Psoas muscle (tissue), 8 donors: ENCODE measurements at places on chromosomes 2 and 18. TPM values are rescaled to one million over a fixed set of nuclear protein-coding genes. Genes with fewer than 3 reads are reported as not detected.

DNA sequence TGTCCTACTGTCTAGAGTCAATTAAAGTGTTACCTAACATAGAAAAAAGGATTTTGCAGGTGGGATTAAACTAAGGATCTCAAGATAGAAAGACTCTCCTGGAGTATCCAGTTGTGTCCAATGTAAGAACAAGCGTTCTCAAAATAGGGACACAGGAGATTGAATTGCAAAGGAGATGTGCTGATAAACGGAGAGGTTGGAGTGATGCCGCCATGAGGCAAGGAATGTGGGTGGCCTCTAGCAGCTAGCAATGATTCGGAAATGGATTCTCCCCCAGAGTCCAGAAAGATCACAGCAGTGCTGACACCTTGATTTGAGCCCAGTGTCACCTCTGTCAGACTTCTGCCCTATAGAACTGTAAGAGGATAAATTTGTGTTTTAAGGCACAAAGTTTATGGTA lies 24.1 kb upstream of the IL1RN start:
- DNase-seq, result no peak

GRCh38 chr2:235594041-235594440 lies 100.2 kb downstream of the AGAP1 start:
- no peak for DNase-seq

DNA sequence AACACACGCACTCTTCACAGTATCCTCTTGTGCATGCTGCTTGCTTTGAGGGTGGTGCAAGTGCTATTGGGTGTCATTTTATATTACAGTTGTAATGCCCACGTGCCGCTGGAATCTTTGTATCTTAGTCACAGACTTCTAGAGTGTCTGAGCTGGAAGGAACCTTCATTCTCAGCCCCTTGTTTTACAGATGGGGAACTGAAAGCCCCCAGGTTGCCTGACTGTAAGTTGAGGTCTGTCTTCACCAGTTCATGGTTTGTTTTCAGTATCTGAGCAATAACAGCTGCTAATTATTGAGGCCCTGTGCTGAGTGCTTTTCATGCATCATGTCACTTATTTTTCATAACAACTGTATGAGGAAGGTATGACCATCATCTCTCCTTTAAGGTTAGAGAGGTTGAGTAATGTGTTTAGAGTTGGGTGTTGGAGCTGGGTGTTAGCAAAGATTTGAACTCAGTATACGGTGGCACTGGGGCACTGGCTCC lies 77.0 kb downstream of the PRKCE start:
- no peak for DNase-seq

DNA sequence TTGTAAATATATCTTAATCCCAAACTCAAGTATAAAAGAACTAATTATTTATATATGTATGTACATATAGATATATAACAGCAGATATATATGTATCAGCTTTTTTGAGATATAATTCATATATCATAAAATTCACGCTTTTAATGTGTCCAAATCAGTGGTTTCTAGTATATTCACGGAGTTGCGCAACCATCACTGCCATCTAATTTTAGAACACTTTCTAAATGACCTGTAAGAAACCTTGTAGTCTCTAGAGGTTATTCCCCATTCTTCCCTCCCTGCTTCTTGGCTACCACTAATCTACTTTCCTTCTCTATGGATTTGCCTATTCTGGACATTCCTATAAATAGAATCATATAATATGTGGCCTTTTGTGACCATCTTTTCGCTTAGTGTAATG lies 163.5 kb upstream of the TCF4 start:
- no peak for DNase-seq

- DNase-seq, result no peak
These were observed 18.6 kb downstream of the ERMN start for GRCh38 chr2:157307021-157307420.

GRCh38 chr2:169091761-169092519 lies 22.6 kb downstream of the DHRS9 start:
- no peak for DNase-seq

- DNase-seq, result no peak
These were observed 5.6 kb upstream of the HDAC4 start for GRCh38 chr2:239406316-239406995.

- peak; percentile 41 for DNase-seq
These were observed 129.5 kb upstream of the PELI1 start for GRCh38 chr2:64273524-64274398.

UGT1A10 gene
- not detected for total RNA-seq

GRCh38 chr2:226845386-226846116 lies 9.7 kb downstream of the RHBDD1 start:
- DNase-seq, result no peak

- DNase-seq, result no peak
These were observed 29.3 kb upstream of the MEP1B start for GRCh38 chr18:32160547-32160946.

ATOH8 gene
- 64.6 TPM for total RNA-seq

DNA sequence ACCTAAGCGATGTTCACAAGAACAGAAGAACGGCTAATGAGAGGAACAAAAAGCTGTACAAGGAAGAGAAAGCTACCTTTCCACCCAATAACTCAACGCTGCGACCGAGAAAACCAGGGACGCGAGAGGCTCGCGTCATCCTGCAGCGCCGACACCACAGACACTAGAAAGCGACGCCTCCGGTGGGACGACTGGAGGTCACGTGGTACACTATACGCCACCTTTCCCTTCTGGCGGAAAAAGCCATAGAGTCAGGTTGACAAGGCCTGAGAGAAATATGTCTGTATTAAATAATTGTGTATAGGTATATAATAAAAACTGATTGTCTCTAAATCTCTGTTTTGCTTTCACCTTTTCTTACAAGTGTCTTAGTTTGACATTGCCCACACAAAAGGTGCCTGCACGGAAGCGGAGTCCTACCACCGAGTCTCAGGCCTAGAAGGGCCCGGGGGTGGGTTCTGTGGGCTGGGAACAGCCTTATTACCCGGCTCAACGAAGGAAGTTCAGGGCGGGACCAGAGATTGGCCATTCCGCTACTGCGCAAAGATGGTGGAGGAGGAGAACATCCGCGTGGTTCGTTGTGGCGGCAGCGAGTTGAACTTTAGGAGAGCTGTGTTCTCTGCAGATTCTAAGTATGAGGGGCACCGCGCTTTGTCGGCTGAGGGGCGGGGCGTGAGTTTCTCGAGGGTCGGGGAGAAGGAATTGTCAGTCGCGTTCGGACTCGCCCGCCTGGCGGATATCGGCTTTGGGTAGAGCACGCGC lies at the start of gene WDR75:
WDR75 (plus strand) TSS at position 528 of the 762 bp plus-strand sequence; CDS start at position 547, 19 bp downstream.
- peak; percentile 94 for DNase-seq

ETAA1 gene
- 3.6 TPM for total RNA-seq

- DNase-seq, result no peak
These were observed 4.2 kb upstream of the KLHL14 start for GRCh38 chr18:32777049-32777448.

DNA sequence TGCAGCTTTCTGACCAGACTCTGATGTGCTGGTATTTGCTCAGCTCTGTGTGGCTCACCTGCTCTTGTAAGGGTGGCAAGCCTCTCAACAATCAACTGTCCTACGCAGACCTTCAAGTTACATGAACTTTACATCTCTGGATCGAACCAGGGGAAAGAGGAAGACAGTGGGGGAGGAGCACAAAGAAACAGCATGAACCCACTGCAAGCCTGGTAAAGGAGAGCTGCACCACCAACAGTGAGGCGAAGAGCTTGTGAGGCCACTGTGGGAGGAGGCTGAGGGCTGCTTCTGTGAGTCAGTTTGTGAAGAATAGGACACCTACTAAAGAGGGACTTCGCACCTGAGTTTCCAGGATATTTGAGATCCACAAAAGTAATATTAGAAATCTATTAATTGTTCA lies 18.8 kb upstream of the FAM110C start:
- no peak for DNase-seq

AQP12A gene
- total RNA-seq, result not detected

DNA sequence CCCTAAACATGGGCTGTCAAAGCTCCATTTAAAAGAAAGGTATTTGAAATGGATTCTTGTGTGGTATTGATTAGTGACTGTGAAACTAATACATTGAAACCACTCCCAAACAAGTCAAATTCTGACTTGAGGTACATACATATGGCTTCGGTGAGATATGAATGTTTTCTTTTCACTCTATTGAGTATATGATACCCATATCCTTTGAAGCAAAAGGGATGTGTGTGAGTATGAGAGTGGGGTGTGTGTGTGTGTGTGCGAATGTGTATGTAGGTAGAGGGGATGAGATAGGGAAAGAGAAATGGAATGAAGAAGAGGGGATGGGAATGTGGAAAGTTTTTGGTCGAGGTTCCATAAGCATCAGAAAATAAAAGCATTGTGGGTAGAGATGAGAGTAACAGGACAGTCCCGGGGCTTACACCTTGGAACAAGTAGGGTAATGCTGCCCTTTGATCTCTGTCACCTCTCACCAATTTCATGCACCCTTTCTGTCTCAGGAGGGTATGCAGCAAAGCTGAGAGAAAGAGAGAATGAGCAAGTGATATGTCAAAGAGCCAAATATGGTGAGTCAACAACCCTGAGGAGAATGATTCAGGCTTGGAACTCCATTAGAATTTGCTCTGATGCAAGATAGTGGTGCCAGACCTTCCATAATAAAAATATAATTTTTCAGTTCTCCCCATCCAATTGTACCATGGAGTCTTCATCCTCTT lies 64.0 kb upstream of the ZEB2 start:
- no peak for DNase-seq

DNA sequence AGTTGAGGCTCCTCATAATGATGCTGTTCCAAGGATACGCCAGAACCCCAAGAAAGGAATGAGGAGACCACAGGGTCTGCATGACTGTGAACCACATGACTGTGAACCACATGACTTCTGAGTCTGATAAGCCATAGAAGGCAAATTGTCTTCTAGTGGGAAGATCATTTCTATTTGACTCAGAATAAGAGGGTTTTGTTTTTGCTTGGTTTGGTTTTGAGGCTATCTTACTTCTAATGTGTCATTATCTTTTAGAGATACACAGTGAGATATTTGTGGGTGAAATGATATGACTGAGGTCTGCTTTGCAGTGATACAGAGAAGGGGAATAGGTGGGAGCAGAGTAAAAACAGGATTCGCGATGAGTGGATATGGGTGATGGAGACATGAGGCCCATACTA lies 28.9 kb upstream of the BCL2L11 start:
- no peak for DNase-seq

GRCh38 chr2:37109523-37109922 lies 25.2 kb downstream of the GPATCH11 start:
- DNase-seq, result no peak

TAF1B gene
- total RNA-seq, result 6.0 TPM

DNA sequence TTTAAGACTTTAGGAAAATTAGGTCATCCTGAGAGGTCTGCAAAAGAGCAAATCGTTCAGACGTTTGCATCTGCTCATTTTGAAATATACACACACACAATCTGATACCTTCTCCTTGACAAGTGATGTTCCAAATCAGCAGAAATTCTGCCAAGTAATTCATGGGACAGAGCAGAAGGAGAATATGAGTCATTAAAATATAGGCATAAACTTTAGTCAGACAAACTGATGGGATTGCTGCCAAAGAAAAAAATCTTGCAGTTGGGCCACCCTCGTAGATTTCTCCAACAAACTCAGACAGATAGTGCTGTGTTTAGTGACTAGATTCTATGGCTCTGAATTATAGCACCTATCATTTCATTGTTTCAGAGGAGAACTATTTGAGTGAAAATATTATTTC lies 336.3 kb downstream of the NYAP2 start:
- DNase-seq, result no peak

DNA sequence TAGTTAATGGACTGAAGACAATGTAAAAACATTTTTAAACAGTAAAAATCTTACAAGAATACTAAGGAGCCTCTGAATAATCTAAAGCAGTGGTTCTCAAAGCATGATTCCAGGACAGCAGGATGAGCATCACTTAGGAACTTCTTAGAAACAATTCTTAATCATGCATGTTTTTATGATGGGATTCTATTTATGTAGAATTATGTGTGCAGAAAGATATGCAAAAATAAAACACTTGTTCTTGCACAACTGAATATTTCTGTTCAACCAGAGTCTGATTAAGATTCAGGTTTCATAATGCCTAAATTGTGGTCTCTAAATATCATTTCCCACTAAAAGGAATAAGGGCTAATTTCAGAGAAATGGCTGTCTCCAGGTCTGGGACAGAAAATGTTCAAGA lies 69.2 kb upstream of the MTIF2 start:
- DNase-seq, result no peak

GRCh38 chr2:174699993-174700766 lies 64.1 kb downstream of the CHRNA1 start:
- DNase-seq, result no peak

GPR39 gene
- not detected for total RNA-seq

DNA sequence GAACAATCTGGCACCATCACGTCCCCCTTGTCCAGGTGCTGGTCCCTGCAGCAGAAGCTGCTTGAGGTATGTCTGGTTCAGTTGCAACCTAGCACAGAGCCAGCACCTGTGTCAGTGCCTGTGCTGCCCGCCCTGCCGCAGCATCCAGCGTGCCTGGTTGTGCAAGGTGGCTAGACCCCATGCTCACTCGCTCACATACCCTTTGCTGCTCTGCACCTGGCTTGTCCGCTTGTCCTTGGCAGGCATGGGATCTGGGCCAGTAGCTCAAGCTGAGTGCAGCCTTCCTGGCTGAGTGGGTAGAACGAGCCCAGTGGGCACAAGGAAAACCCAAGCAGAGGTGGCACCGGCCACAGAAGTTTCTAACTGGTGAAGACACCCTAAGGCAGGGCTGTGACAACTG lies 314.6 kb upstream of the KYNU start:
- no peak for DNase-seq

GRCh38 chr2:215356948-215357461 lies 45.1 kb downstream of the ATIC start:
- no peak for DNase-seq

GRCh38 chr18:13258921-13259320 lies 40.4 kb downstream of the LDLRAD4 start:
- no peak for DNase-seq
